Peyer's patch (tissue), 4 donors: ENCODE measurements at places on chromosomes 1 and 21. TPM values are rescaled to one million over a fixed set of nuclear protein-coding genes. Genes with fewer than 3 reads are reported as not detected.
A peak's percentile ranks its signal among the peaks of the same experiment; 100 is the strongest.

SLC45A3 gene
- 7.4 TPM for total RNA-seq

LCE6A gene
- not detected for total RNA-seq

SERPINC1 gene
- not detected for total RNA-seq

WNT3A gene
- total RNA-seq = not detected

KIF21B gene
- total RNA-seq = 15.8 TPM

DNA sequence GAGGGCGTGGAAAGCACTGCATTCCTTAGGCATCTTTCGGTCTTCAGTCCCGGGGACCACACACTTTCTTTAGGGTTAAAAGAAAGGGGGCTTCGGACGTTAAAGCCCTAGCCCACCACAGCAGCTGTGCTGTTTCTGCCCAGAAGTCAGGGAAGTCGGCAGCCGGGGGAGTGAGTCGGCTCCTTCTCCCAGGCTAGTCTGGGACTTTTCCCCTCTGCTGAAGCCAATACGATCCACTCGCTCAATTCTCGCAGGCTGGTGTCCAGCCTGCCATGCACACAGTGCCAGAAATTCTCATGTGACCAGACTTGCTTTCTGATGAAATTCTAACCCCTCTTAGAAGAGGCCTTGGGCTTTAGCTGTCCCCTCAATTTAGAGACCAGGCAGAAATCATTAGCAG, 67.7 kb downstream of the BCAR3 start:
- no peak for DNase-seq
- no peaks in the 10 kb centered on the region for H3K36me3 ChIP-seq
- H3K4me3 ChIP-seq = peak overlapping the region; percentile 30
- H3K4me1 ChIP-seq = peaks cover 28% of the 10 kb centered on the region
- no peaks in the 10 kb centered on the region for H3K27me3 ChIP-seq

DNA sequence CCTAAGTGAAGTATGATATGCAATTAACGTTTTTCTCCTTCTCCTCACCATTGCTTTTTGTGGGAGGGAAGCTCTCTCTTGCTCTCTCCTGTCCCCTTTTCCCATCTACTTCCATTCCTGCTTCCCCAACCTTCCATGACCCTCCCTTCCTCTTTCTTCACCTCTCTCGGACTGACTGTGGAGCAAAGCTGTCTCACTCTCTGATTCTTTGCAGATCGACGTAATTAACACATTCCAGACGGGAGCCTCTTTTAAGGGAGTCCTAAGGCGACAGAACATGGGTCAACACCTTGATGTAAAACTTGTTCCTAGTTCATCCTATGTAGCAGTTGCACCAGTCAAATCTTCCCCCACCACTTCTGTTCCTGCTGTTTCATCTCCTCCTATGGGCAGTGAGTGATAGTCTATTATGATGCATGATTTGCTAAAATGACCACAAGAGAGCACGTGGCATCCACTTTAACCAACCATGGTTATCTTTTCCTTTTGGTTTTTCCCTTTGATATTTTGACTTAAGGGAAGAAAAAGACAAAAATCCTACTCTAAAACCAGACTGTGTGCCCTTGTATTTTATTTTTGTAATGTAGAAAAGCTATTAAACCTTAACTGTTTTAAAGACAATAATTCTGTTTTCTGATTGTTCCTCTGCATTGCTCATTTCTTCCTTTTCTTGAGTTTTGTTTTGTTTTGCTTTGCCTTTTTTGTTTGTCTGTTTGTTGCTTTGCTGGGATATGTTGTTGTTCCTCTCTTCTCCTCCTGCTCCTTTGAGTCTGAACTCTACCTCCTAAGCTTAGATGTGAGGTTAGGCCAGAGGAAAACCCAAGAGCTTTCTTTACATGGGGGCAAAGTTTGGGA, 31.7 kb upstream of the LAX1 start:
- H3K36me3 ChIP-seq = no peaks in the 10 kb centered on the region
- no peaks in the 10 kb centered on the region for H3K27me3 ChIP-seq
- no peaks in the 10 kb centered on the region for H3K4me1 ChIP-seq
- no peak overlapping the region for H3K27ac ChIP-seq

DNA sequence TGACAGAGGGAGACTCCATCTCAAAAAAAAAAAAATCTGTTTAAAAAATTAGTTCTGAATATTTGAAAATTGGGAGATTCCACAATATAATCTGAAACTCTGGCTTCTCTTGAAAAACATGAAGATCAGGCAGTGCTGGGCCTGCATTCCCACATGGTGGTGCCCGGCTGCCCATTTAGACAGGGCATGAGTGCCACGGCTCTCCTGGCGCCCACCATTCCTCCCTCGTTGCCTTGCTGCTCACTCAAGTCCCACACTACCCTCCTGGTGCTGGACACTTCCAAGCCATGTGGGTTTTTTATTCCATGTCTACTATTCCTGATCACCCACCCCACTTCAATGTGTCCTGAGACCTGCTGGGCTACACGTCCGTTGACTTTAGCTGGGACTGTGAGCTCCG, 10.8 kb upstream of the MYOM3 start:
- H3K27ac ChIP-seq = no peak overlapping the region
- DNase-seq = no peak
- no peaks in the 10 kb centered on the region for H3K36me3 ChIP-seq
- H3K27me3 ChIP-seq = no peaks in the 10 kb centered on the region

- H3K36me3 ChIP-seq = no peaks in the 10 kb centered on the region
- H3K4me1 ChIP-seq = no peaks in the 10 kb centered on the region
Measured at GRCh38 chr1:4510276-4510691, 144.1 kb upstream of the AJAP1 start.

- H3K36me3 ChIP-seq = no peaks in the 10 kb centered on the region
- peak overlapping the region; percentile 81 for H3K27ac ChIP-seq
- H3K4me3 ChIP-seq = peak overlapping the region; percentile 86
- H3K27me3 ChIP-seq = no peaks in the 10 kb centered on the region
Measured at GRCh38 chr1:1470626-1471388, 758 bp upstream of the ATAD3B start.

- H3K4me3 ChIP-seq = no peak overlapping the region
- peaks cover 7% of the 10 kb centered on the region for H3K4me1 ChIP-seq
- no peak for DNase-seq
Measured at GRCh38 chr21:34800797-34801518, 132.2 kb downstream of the CLIC6 start.

GRCh38 chr1:55329091-55329490, 113.9 kb upstream of the USP24 start:
- DNase-seq = no peak
- H3K36me3 ChIP-seq = no peaks in the 10 kb centered on the region
- H3K27ac ChIP-seq = no peak overlapping the region
- H3K27me3 ChIP-seq = no peaks in the 10 kb centered on the region
- no peaks in the 10 kb centered on the region for H3K4me1 ChIP-seq

DNA sequence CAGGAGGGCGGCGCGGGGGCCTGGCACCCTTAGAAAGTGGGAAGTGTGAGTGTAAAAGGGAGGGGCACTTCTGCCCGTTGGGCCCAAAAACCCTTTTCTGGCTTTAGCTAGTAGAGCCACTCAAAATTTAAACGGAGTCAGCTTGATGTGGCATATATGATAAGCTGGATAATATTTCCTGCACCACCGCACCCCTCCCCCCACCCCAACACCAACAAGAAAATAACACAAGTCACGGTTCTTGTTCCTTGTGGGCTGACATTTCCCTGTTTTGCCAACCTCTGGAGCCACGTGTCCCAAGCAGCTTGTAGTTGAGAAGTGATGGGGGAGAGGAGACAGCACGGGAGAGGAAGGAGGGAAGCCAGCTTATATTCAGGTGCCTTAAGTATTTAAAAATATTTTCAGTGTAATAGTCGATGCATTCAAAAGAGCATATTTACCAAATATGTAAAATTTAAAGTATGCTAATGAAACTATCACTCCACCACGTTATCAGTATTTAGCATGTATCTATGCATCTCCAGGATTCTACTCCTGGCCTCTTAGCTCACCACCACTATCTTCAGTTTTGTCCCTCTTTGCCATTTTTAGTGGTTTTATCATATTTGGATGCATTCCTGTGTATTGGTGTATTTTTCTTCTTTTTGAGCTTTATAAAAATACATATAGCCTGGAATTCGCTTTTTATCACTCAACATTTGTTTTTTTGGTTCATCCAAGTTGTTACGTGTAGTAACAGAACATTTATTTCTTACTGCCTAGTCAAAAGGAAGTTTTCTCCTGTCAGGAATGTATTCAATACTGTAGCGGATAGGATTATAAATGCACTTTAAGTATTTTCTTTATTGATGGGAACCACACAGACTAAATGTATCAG, 773 bp upstream of the DDX59 start:
- H3K4me1 ChIP-seq = no peaks in the 10 kb centered on the region
- H3K36me3 ChIP-seq = no peaks in the 10 kb centered on the region
- no peaks in the 10 kb centered on the region for H3K27me3 ChIP-seq
- peak overlapping the region; percentile 81 for H3K4me3 ChIP-seq
- peak overlapping the region; percentile 99 for H3K27ac ChIP-seq

DNA sequence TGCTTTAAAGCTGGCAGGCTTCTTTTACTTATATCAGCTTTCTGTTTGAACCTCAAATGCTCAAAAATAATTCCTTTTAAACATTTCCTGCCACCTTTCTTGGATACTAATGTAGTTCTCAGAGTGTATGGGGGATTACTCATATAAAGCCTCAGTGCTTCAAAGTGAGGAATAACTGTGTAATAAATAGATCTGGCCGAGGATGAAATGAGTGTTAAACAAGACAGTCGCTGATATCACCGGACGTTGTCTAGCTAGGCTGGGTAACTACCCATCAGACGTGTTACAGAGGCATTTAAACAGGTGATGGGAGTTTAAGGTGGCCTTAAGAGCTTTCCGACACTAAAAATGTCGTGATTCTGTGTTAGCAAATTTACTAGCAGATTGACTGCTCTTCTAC, 53.1 kb downstream of the VANGL2 start:
- H3K4me3 ChIP-seq = no peak overlapping the region
- H3K36me3 ChIP-seq = no peaks in the 10 kb centered on the region
- DNase-seq = no peak

DNA sequence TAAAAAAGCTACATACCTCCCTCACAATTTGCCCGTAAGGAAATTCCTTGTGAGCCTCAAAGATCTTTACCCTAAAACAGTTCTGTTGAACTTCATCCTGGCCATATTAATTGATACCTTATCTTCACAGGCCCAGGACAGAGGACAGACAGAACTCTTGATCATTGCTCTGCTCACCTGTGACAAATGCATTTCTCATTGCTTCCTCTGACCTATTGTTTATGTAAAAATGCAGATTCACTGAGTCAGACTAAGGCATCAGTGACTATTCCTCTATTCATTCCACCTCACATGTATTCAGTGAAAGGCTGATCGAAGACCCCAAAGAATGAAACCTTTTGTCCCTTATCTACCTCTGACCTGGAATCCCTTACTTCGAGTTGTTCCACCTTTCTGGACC, 61.0 kb downstream of the BACH1 start:
- peaks cover under 1% of the 10 kb centered on the region for H3K36me3 ChIP-seq
- no peak overlapping the region for H3K27ac ChIP-seq
- no peaks in the 10 kb centered on the region for H3K27me3 ChIP-seq
- H3K4me3 ChIP-seq = no peak overlapping the region

- H3K4me1 ChIP-seq = no peaks in the 10 kb centered on the region
- no peaks in the 10 kb centered on the region for H3K36me3 ChIP-seq
- H3K4me3 ChIP-seq = no peak overlapping the region
- H3K27ac ChIP-seq = no peak overlapping the region
- DNase-seq = no peak
Measured at GRCh38 chr1:160486453-160486852, 36.6 kb downstream of the SLAMF6 start.

DNA sequence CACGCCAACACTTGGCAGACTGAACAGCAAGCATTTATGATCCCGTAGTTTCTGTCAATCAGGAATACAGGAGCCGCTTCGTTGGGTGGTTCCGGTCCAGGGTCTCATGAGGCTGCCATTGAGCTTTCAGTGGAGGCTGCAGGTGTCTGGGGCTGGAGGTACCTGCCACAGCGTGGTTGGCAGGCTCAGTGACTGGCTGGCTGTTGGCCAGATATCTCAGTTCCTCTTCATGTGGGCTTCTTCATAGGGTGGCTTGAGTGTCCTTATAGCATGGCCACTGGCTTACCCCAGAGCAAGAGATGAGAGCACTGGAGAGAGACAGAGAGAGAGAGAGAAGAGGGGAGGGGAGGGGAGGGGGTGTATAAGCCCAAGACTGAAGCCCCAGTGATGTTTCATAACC, 29.3 kb downstream of the PIK3CD start:
- peak; percentile 72 for DNase-seq
- no peak overlapping the region for H3K4me3 ChIP-seq
- no peaks in the 10 kb centered on the region for H3K36me3 ChIP-seq
- H3K27me3 ChIP-seq = no peaks in the 10 kb centered on the region
